ENCODE measurements at places on chromosomes 4 and X. TPM values are rescaled to one million over a fixed set of nuclear protein-coding genes. Genes with fewer than 3 reads are reported as not detected.

DNA sequence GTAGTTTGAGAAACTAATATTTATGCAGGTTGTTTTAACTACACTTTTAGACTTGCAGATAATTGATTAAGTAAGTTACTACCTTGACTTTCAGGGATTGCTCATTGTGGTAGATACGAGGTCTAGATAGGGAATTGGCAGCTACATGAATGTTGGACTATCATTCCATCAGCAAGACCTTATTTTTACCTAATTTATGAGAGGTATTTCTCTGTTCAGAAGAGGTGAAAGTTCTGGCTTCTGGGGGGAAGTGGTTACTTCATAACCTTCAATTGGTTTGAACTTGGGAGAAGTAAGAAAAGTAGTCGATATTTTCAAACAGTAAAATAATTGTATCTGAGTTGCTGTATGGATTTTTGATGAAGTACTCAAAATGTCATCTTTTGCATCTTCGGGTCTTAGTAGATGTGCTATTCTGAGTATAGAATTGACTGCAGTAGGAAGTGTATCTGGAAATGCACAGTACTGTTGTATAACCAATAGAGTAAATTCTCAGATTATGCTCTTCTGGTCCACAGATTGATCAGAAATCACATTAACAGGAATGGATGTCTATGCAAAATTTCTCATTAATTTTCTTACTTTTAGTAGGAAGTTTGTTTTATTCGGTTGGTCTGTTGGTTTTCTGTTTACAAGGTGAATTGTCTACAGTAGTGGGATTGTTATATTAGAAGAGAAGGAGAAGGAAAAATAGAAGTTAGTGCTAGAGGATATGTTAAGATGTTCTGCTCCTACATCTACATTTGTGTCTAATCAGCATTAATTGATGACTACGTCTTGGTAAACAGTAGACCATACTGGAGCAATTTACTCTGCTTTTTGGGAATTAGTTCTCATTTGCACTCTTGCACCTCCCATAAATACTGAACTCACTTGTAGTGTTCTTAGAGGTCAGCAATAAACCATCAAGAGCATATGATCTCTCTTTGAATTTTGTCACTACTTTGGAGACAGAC is 3.0 kb downstream of the NFKB1 start:
- DNase-seq: no peak

Gene HTN1
- not detected for total RNA-seq

DNA sequence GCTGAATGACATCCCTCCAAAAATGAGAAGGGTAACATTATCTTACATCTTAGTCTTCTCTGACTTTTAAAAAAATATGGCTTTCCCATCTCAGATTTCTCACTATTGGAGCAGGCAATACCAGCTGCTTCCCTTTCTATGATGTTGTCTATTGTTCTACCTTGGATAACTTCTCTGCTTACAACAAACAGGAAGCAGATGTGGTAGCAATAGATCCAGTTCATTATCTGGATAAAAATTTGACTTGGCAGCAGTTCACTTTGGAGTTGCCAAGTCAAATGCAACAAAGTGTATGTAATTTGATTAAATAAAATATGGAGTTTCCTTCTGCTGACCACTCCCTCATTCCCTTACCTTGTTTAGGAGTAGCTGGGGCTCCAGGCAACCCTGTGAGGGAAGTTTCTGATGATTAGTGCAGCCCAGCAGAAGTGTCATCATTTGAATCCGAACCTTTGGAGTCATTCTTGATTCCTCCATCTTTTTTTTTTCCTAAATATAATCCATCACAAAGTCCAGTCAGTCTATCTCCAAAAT is 72.0 kb upstream of the GPRIN3 start:
- DNase-seq: no peak

Gene MSANTD1
- 1.2 TPM for total RNA-seq

DNA sequence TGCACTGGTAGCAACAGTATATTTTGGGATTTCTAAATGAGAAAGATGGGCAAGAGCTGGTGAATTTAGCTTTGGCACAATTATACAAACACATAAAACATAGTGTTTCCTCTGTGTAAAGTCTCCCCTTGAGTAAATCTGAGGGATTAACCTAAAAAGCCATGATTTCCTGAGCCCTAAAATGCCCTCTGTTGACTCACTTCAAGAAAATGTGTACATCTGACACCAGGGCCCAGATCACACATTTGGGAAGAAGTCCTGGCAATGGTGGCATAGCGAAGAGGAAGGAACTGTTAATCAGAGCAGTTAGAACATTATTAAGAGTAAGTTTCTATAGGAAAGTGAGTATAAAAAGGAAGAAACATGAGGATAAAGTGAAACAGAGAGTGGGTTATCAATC is 338.5 kb downstream of the SPOCK3 start:
- no peak for DNase-seq

- no peak for DNase-seq
These were observed 33.4 kb downstream of the FRG1 start for GRCh38 chr4:189974056-189974455.

DNA sequence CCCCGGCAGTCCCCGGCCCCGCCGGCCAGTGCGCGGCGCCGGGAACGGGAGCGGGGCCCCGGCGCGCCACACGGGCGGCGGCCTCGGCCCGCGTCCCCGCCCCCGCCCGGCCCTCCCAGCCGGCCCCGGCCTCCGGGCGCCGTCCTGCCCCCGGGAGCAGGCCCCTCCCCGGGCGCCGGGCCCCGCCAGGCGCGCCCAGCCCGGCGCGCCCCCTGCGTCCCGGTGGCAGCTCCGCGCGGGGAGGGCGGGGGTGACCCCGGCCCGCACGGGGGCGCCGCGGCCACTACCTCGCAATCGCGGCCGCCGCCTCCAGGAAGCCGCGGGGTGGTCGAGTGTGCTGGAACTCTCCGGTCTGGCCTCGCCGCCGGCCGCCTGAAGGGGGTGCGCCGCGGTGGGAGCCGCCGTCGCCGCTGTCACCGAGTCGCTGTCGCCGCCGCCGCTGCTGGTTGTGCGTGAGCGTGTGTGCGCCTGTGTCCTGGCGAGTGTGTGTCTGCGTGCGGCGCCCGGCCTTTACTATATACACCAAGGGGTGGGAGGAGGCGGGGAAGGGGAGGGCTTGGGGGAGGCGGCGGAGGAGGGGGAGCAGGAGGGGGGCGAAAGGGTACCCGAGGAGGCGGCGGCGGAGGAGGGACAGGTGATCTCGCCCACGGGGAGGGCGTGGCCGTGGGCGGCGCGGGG is at the start of gene RAI2:
Gene RAI2 (minus strand): TSS at position 488 of the 678 bp plus-strand sequence. CDS start 59,288 bp downstream, outside the sequence.
- DNase-seq: no peak

DNA sequence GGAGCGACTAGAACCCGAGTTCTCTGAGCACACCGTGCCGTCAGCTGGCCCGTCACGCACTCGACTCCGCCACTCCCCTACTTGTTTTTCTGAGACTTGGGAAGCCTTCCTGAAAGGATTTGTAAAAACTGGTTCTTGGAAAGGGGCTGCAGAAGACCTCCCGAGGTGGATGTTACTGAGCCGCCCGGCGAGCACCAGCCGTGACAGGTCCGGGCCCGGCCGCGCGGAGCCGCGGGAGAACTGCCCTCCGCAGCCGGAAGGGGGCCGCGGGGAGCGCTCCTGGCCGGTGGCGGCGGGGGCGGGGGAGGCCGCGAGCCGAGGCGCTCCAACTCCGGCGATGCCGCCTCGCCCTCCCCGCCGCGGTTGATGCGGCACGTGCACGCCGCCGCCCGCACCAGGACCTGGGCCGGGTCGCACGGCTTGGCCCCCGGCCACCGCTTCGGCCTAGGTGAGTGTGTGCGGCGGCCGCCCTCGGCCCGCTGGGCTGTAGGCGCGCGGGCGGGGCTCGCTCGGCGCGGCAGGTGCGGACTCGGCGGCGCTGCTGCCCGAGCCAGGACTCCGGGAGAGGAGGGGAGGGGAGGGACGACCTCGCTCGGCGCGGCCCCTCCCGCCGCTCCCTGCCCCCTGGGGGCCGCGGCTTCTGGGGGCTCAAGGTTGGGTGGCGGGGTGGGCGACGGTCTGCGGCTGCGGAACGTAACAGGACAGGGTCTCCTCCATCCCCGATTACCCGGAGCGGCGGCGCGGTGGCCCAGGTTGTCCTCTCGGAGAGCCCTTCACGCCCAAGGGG is 1.7 kb downstream of the SPRY1 start:
- peak; percentile 72 for DNase-seq

DNA sequence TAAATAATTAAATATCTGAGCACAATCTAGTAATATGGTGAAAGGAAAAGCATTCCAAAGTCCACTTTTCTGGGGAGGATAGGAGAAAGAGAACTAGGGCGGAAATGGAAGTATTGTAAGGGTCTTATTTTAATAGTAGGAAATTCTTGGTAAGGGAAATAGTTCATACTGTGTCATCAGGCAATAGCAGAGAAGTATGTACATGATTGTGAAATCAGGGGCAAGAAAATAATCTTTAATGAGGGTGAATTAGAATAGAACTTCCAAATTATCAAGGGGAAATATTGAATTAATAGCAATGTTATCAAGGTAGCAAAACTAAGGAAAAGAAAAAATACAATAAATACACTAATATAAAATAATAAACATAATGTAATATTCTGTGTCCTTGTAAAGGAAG is 14.8 kb downstream of the GIMD1 start:
- no peak for DNase-seq

Gene RAB40AL
- 0.44 TPM for total RNA-seq

DNA sequence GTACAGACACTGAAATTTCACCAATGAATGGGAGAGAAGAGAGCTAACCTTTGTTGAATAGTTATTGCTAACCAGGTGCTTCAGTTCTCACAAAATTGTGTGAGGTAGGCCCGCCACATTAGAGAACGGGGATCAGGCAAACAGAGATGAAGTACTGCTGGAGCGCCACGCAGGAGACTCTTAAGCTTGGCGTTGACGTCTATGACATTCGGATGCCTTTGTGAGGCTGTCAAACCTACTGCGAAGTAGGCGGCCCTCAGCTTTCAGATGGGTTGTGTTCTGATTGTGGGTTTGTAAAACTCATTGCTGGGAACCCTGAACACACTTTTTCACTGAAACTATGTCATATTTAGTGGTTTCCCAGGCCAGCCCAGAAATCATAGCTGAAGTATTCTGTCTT is 173.6 kb downstream of the CBR4 start:
- DNase-seq: no peak

DNA sequence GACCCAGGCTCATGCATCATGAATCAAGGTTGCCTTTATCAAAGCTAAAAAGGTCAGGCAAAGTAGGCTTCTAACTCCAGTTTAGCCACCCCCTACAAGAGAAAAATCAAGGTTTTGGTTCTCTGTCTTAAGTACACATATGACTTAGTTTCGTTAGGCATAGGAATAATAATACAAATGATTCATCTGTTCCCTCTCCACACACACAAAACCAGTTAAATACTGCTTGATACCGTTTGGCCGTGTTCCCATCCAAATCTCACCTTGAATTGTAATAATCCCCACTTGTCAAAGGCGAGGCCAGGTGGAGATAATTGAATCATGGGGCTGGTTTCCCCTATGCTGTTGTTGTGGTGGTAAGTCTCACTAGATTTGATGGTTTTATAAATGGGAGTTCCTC is 226.2 kb downstream of the HS6ST2 start:
- DNase-seq: no peak

Gene ZIC3
- total RNA-seq: not detected

GRCh38 chrX:24920769-24921168 is 95.0 kb downstream of the ARX start:
- DNase-seq: no peak

DNA sequence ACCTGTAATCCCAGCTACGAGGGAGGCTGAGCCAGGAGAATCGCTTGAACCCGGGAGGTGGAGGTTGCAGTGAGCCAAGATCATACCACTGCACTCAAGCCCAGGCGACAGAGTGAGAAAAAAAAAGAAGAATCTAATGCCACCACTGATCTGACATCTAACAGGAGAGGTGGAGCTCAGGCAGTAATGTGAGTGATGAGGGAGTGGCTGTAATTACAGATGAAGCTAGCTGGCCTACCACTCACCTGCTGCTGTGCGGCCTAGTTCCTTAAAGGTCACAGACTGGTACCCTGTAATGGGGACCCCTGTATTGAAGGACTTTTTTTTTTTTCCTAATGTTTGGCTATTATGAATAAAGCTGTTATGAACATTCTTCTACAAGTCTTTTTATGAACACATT is 25.3 kb upstream of the GABRE start:
- no peak for DNase-seq

- DNase-seq: no peak
These were observed 69.8 kb downstream of the GAB1 start for GRCh38 chr4:143406523-143406922.

Gene LNX1
- not detected for total RNA-seq

DNA sequence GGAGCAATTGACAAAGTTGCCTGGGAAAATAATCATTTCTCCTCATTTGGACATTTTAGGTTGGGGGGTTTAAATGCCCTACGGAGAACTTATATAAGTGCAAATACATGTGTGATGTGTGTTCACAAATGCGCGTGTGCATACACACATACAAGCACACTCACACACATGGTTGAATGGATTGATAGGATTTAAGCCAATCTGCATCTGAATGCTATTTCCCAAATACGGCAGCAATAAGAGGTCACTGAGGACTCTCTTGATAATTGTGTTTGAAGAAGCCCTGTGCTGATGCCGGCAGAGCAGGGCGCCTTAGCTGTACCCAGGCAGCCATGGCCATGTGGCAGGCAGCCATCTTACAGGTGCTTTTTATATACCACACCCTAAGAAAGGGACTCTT is 165.3 kb upstream of the LEF1 start:
- no peak for DNase-seq

Gene SLC7A11
- 2.7 TPM for total RNA-seq

DNA sequence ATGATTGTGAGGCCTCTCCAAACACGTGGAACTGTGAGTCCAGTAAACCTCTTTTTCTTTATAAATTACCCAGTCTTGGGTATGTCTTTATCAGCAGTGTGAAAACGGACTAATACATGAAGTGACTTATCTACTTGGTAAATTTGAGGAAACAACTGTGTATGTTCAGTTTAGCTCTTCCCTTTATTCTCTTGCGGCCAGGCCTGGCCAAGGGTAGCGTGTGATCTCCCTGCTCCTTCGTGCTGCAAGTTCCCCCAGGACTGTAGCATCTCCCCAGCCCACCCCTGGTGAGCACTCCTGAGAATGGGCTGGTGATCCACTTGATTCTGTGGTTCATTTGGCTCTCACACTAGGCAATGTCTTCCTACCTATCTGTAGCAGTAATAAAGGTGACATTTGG is 53.2 kb upstream of the CHRNA9 start:
- no peak for DNase-seq

Gene MAOA
- total RNA-seq: 0.54 TPM

Gene USP38
- total RNA-seq: 32.0 TPM

- DNase-seq: no peak
These were observed 444.2 kb downstream of the IDS start for GRCh38 chrX:149060921-149061320.

DNA sequence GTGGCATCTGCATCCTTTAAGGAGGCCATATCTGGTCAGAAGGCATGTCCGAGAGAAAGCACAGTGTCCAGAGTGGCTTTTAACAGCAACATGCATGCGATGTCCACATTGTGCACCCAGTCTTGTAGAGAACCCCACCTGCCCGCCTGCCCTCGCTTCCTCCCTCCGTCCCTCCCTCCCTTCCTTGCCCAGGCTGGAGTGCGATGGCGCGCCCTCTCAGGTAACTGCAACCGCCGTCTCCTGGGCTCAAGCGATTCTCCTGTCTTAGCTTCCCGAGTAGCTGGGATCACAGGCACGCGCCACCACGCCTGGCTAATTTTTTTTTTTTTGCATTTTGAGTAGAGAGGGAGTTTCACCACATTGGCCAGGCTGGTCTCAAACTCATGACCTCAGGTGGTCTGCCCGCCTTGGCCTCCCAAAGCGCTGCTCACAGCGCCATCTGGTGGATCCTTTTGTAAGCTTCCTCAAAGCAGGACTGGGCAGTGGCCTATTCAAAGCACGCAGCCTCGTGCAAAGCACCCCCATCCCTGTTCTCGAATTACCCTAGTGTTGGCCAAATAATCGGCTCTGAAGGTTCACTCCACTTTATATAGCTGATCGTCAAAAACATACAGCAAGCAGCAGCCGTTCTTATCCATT is 15.0 kb downstream of the BRCC3 start:
- DNase-seq: no peak

Measured in activated T-helper 1 cell treated with anti-CD3 and anti-CD28 coated beads, Interleukin-12 subunit alpha, Interleukin-12 subunit beta, Interleukin-2, Interleukin-4 antibody, amounts not matched to agents 30 ng/mL and 10 ng/mL and 1 ng/mL, durations not matched to agents 14 hours and 24 hours and 36 hours (primary cell).